Right lobe of liver (tissue), 6 donors: ENCODE measurements at places on chromosomes 11 and 22. TPM values are rescaled to one million over a fixed set of nuclear protein-coding genes. Genes with fewer than 3 reads are reported as not detected.

- no peak for DNase-seq
These were observed 14.7 kb downstream of the SLC5A4 start for GRCh38 chr22:32240461-32240860.

DNA sequence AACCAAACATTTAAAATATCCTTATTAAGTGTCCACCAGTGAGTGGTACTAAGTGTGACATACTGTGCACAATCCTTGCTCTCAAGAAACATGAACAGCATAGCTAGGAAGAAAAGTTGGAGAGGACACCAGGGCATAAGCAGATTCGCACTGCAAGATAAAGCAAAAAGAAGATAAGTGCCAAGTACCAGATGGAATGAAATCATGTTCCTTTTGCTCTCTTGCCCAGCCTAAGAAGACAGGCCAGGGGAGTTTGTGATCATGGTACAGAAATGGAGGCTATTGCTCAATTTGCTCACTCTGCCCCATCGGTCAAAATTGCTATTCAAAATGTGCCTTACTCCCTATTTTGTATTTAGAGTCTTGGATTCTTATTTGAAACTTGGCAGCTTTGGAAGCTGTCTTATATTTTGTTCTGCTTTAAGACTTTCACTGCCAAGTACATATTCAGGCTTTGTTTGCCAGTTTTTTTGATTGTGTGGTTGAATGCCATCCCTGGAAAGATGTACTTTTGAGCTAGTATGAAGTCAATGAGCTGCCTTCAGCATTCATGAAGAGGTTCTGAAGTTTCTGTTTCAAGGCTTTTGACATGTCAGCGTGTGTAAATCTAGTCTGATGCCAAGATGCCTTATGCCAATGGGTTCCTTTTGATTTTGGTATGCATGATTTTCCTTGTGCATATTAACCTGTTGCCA is 90.3 kb downstream of the PAX6 start:
- no peak for DNase-seq

DNA sequence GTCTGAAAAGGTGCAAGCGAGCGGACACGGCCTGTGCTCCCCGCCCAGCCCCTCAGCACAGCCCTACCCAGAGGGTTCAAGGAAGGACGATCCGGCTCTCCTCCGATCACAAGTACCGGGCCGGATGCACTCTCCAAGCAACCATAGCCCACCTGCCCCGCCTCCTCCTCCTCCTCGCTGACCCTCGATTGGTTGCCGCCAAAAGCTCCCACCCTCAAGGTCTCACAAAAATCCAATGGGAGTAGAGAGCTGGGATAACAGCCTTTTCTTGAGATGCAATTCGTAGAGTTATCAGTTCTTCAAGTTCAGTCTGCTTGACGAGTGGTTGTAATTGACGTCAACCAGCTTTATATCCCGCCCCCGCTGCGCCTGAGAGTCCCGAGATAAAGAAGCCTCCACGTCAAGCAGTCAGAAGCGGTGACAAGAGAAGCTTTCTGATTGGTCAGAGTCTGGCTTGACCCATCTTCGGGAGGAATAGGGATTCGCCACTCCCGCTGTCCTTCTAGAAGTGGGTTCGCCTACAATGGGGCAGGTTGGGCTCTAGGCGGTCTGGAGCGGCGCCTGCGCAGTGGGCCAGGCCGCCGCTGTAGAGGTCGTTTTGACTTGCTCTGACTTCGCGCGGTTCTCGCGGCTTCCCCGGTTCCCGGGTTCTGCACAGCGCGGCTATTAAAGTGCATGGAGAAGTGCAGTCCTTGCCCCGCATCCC is at the start of gene IFT27:
Gene IFT27 (minus strand): TSS at position 156 of the 706 bp plus-strand sequence. CDS start 412 bp downstream, outside the sequence.
- DNase-seq: peak; percentile 95

Gene XKR3
- total RNA-seq: not detected
